Activated naive CD8-positive, alpha-beta T cell treated with anti-CD3 and anti-CD28 coated beads, Interleukin-2, amount 10 ng/mL, durations not matched to agents 7 days and 5 days (primary cell): ENCODE measurements at places on chromosomes 12 and 14.

GRCh38 chr12:51678086-51678724 lies 87.2 kb downstream of the SCN8A start:
- no peak for DNase-seq

GRCh38 chr14:34605461-34605860 lies 24.5 kb downstream of the SNX6 start:
- no peak for DNase-seq

- DNase-seq, result no peak
Measured at GRCh38 chr12:64733857-64734256, 25.3 kb downstream of the GNS start.

DNA sequence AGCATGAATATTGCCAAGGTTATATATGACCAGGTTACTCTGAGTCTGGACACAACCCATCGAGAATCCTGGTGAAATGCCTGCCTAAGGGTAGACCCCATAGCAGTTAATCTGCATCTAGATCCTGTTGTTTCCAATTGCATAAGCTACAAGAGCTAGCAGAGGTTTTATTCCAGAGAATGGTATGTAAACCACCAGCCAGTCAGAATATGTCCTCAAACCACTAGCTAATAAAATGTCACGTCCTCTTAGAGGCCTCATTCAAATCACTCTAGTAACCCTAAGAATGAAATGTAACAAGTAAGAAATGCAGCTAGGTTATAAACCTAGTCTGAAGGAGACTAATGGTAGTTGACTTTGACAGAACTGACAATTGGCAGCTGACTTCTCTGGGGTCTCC lies 9.0 kb upstream of the YLPM1 start:
- no peak for DNase-seq

DNA sequence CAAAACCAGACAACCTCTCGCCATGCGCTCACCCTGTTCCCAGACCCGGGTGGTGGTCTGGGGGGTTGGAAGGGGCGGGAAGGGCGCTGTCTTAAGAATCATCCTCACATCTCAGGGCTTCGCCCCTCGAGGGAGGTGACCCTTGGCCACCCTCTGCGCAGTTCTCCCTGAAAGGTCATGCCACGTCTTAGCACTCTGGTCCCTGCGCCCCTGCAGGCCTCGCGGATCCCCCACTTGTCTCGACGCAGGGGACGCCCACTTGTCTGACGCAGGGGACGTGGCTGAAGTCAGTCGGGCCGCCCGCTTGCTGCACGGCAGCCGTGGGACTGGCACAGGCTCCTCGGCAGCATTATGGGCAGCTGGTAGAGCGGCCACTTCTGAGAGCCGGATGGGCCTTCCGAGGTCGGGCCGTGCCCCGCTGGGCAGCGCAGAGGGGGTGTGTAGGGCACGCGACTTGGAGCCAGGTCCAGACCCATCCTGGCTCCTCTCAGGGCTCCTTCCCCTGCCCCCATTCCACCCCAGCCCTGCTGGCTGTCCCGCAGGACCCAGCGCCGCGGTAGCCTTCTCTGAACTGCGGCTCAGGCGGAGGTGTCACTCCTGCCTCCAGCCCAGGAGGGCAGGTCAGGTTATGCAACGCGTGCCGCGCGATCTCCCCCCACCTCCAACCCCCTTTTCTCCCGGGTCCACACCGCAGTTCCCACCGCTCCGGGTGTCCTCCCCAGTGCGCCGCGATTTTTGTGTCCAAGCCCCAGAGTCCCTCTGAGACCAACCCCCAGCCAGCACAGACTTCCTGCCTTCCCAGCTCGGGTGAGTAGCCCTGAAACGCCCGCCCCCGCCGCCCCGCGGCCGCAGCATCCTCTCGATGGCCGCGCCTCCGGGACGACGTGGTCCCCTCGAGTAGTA lies 40.9 kb upstream of the CAPRIN2 start:
- peak; percentile 81 for DNase-seq

GRCh38 chr14:59013672-59014298 lies 174.7 kb upstream of the DAAM1 start:
- DNase-seq, result no peak

- no peak for DNase-seq
Measured at GRCh38 chr14:73727166-73727565, 13.0 kb upstream of the PNMA1 start.

GRCh38 chr12:21638054-21638891 lies 19.4 kb downstream of the LDHB start:
- DNase-seq, result no peak

DNA sequence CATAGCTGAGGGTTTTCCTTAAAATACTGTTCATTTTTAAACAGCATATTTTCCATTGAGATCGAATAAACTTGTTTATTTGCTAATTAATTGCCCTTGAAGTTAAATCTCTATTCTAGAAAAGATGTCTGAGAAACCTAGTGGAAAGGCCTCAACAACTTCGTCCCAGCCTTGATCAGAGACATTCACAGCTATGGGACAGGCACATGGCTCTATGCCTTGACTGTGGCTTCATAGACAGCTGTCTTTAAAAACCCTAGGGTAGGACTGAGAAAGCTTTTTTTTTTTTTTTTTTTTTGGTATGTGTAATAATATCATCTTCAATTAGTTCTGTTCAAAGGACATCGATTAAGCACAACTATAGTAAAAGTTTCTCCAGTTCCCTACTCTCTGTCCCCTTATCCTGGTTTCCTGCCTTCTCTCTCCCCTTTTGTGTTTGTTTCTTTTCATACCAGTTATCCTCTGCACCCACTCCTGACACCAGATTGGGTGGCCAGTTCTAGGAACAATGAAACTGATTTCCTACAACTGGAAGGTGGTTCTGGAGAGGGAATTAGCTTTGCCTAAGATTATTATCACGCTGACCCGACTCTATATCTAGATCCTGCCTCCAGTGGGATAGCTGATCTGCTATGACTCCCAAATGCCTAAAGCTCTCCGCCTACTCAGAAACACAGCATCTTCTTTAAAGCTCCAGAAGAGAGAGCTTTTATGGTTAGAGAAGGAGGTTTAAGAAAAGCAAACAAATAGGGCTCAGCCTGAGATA lies 20.3 kb downstream of the SOCS2 start:
- no peak for DNase-seq

DNA sequence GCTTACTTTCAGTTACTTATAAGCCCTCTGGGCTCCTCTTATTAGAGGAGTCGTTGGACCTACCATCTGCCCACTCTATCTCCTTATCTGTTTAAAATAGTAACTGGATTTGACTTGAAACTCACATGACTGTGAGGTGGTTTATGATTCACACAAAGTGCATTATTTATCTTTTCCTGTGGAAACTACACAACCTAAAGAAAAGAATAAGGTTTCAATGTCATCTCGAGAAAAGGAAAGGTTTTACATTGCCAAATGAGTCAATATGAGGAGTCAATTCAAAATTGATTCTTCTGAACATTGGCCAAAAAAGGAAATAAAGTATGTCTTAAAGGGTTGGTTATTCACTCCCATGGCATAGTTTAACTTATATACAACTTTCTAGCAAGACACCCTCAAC lies 225.0 kb upstream of the G2E3 start:
- no peak for DNase-seq

- DNase-seq, result no peak
Measured at GRCh38 chr12:62196146-62196545, 64.1 kb upstream of the USP15 start.

GRCh38 chr12:47207340-47207717 lies 127.6 kb upstream of the AMIGO2 start:
- DNase-seq, result peak; percentile 62

GRCh38 chr14:81400202-81400678 lies at the start of gene STON2:
Gene STON2 (minus strand): TSS chr14:81400324. CDS start chr14:81398382, 1,942 bp downstream.
- DNase-seq, result no peak

GRCh38 chr12:99707883-99708282 lies 60.3 kb downstream of the GARIN6 start:
- DNase-seq, result no peak

- no peak for DNase-seq
Measured at GRCh38 chr12:64737539-64737938, 21.7 kb downstream of the GNS start.

- no peak for DNase-seq
Measured at GRCh38 chr14:93941293-93941910, 14.3 kb downstream of the FAM181A start.

DNA sequence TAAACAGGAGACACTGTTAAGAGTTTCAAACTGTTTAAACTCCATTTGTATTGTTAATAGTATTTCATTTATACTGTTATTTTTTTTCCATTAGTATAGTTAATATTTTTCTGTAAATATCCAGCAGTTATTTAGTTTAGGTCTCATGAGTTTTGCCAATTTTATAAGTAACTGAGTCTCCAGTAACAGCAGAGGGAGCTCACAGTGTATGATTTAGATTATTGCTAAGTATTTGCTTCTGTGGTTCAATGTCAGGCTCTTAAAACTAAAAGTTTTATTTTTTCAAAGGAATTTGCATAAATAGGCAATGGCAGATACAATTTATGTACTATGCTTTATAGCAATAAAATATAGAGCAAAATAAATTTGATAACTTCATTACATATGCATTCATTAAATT lies 209.7 kb downstream of the ATXN7L3B start:
- DNase-seq, result no peak

DNA sequence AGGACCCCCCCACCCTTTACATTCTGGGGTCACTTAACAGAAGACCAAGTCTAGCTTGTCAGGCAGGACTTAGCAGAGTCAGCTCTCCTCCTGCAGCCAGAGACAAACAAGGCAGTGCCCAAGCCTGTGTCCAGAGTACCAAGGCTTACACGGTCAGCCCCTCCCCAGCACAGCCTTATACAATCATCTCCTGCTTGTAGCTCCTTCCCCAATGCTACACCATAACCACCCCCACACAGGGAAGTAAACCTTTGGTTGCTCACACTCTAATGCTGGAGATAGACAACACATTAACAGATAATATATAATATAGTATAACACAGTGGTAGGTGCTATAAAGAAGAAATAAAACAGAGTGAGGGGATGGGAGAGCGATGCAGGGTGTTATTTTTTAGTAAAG lies 175.4 kb upstream of the PWP1 start:
- no peak for DNase-seq

DNA sequence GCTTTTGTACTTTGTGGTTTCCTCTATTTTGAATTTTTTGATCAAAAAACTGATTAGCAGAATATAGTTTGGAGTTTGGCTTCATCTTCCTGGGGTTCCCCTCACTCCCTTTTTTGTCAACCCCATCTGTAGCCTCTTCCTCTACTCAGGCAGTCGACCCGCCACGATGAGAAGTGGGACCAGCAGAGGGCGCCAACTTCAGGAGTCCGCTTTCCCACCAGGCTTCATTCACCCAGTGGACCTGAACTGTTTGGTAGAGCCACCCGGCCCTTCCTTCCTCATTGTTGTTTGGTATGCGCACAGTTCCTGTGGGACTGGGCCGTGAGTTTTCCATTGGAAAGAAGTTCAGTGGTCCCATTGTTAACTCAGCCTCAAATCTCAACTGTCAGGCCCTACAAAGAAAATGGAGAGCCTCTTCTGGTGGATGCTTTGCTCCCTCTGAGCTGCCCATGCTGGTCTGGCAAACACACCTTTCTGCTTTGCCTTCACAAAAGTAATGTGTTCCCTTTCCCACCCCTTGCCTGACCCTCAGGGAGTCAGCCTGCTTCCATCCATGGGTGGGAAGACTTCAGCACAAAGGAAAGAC lies 21.7 kb downstream of the TMBIM6 start:
- peak; percentile 79 for DNase-seq

GRCh38 chr14:54420478-54421142 lies 20.6 kb downstream of the CNIH1 start:
- DNase-seq, result no peak

DNA sequence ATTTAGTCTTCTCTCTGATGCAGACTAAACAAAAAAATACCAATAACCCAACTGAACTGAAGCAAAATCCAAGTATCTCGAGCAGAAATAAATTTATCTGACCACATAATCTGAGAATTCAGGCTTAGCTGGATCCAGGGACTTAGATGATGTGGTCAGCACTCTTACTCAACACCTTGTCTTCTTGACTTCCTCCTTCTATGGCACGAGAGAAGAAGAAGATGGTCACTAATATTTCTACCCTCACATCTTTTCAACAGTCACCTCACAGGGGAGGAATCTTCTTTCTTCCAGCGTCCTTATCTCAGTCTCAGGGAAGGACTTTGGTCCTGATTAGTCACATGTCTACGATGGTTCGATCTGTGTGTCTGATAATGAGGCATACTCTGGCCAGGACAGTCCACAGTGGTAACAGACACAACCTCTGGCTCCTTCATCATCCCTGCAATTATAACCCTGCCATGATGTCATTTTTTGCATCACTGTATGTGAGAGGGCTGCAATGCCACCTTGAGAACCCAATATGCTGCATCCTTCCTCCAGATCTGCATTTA lies 15.8 kb downstream of the RGS6 start:
- no peak for DNase-seq

DNA sequence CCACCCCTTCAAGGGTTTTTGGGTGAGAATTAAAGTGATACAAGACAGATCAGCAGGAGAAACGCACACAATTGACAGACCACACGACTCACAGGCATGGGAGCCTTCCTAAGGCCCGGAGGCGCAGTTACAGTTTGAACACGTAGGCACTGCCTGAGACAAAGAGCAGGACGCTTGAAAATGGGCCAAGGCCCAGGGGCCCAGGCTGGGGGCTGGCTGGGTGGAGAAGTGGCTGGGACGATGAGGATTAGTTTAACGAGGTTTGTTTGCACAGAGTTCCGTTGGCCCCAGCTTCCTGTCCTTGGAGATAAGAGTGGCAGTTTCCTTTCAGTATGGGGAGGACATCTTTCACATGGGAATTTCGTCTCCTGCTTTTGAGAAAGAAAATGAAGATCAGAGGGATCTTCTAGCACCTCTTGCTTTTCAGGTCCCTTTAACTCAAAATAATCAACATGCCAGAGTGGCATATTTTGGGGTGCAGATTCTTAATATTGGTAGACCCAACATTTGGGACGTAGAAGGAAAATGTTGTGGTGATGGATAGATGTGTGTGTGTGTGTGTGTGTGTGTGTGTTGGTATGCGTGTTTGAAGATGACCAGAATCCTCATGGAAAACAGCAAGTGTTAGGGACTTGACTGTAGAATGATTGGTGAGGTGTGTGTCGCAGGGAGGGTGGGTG lies 44.6 kb downstream of the DLK1 start:
- no peak for DNase-seq

GRCh38 chr14:95770777-95771176 lies 56.9 kb upstream of the TCL1A start:
- DNase-seq, result no peak
